ENCODE measurements at places on chromosomes 13 and 19.

- no peak for DNase-seq
Measured at GRCh38 chr13:31905961-31906360, 125.6 kb upstream of the FRY start.

- DNase-seq, result no peak
Measured at GRCh38 chr13:109803825-109804224, 17.4 kb upstream of the IRS2 start.

- no peak for DNase-seq
Measured at GRCh38 chr19:10981252-10981895, 20.5 kb downstream of the SMARCA4 start.

- no peak for DNase-seq
Measured at GRCh38 chr13:109776575-109776974, 9.8 kb downstream of the IRS2 start.

Data from memory B cell (primary cell).